ENCODE measurements at places on chromosomes 4 and X.

GRCh38 chrX:13717700-13718472 lies 16.5 kb downstream of the TRAPPC2 start:
- no peak for DNase-seq

GRCh38 chr4:163395055-163395454 lies 51.4 kb downstream of the NPY5R start:
- no peak for DNase-seq

GRCh38 chr4:150250293-150250997 lies 172.2 kb downstream of the DCLK2 start:
- no peak for DNase-seq

DNA sequence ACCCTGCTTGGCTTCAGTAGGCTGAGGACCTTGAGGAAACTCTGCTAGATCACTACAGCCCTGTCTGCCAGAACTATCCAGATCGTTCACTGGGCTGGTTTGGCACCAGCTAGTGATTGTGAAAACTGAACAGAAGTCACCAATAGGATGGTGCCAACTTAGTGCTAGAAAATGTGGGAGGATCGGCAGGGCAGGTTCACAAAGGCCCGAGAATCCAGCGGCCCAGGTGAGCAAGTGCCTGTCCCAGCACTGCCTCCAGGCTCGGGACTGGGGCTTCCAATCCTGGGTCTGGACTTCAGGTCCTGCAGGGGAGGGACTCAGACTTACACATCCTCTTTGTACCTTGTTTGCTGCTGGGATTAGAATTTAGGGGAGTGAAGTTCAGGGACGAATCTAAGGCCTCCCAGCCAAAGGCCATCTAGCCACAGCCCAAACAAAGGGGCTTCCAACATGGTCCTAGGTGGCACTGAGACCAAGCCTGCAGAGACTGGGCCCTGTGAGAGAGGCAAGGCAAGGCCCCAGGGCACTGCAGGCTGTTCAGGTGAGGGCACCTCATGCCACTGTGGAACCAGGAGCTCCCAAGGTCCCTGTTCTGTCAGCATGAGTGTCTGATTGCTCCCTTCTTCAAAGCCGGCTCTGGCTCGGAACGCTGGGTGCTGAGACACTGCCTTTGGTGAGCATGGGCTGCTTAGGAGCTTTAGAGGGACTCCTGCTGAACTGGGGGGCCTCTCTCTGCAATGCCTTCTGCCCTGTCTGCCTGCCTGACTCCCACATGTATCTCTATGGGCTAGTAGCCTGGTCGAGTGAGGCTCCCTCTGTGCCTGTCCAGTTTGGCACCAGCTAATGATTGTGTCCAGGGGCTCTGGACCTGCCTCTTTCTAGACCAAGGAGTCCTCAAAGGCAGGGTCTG lies 20.7 kb upstream of the ZNF185 start:
- DNase-seq = no peak

- DNase-seq = no peak
Observed at GRCh38 chr4:20840648-20841190, 140.5 kb downstream of the PACRGL start.

GRCh38 chr4:665751-666435 lies 8.2 kb downstream of the ATP5ME start:
- no peak for DNase-seq

DNA sequence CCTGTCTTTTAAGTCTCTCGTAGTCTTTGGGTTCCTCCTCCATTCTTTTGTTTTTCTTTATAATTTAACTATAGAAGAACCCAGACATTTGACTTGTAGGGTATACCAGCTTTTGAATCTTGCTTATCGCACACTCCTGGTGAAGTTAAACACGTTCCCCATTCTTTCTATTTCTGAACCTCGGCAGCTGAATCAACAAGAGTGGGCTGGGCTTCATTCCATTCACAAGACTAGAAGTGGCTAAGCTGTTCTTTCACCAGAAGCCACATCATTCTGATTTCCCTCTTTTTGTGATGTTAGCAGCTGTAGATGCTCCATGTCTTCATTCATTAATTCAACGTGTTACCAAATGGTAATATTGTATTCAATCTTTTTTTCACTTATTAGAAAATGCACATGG lies 167.9 kb downstream of the CORIN start:
- no peak for DNase-seq

DNA sequence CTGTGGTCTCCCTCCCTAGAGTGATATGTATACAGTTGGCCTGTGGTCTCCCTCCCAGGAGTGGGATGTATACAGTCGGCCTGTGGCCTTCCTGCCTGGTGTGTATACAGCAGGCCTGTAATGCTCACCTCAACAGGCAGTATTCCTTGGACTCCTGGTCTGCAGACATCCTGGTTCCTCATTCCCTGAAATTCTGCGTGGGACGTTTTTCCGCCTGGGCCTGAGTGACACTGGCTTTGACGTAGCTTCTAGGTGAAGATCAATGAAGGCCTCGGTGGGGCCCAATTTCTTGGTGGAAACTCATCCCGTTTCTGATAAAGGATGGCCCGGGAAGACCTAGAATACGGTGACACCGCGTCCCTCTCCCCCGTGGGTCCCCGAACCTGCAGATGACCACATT lies 98.7 kb upstream of the PPP2R3B start:
- no peak for DNase-seq

DNA sequence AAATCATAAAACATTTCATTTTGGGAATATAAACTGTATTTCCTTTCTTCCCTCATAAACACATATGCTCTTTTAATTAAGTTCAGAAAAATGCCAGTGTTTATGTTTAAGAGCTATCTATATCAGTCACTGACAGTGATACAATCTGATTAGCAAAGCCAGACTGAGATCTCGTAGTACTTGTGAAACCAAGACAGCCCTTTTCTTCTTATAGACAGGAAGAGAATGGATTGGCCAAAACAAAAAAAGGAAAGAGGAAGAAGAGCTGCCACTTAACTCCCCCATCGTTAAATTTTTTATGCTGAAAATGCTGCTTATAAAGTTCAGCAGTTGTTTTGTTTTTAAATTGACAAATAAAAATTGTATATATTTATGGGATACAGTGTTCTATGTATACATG lies 87.4 kb downstream of the PLAC1 start:
- DNase-seq = peak; percentile 64

GRCh38 chrX:70979136-70979762 lies 48.4 kb upstream of the SLC7A3 start:
- peak; percentile 20 for DNase-seq

- DNase-seq = peak; percentile 58
Observed at GRCh38 chr4:140637836-140638235, 69.1 kb upstream of the UCP1 start.

DNA sequence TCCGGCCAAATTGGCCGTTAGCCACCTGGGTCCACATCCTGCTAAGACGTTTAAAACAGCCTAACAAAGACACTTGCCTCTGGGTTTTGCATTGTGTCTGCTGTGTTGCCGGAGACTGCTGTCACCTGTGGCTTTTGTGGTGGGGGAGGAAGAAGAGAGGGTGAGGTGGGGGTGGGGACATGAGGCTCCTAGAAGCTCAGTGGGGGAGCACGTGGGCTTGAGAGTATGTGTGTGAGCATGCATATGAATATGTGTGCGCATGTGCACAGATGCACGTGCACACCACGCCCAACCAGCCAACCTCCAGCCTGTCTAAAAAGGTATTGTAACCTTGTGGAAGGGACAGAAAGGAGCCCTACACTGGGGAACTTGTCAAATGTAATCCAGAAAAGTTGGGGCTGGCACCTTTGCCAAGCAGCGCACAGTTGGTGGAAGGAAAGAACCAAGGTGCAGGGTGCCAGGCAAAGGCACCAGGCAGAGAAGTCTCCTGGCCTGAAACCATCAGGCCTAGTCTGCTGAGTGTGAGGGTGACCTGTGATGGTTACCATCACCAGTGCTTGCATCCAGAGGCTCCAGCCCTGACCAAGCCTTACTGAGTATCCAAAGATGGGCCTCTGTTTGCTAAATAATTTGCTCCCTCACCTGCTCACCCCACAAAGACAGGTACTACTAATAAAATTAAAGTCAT lies 10.1 kb upstream of the SASH3 start:
- peak; percentile 92 for DNase-seq

GRCh38 chrX:39648548-39649254 lies 449.1 kb downstream of the BCOR start:
- DNase-seq = no peak

GRCh38 chr4:188719794-188720193 lies 580.6 kb downstream of the TRIML1 start:
- no peak for DNase-seq

DNA sequence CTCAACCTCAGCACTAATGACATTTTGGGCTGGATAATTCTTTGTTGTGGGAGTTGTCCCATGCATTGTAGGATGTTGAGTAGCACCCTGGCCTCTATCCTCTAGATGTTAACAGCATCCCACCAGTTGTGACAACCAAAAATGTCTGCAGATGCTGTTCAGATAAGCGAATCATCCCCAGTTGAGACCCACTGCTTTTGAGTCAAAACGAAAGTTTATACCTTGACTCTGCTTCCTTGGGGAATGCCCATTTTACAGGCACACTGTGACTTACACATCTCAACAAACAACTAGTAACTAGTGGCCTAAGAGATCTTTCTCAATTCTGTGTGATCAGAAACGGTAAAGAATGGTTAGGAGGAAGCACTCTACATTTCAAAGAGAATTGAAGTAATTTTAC lies 37.0 kb downstream of the SEPSECS start:
- DNase-seq = no peak

- peak; percentile 35 for DNase-seq
Observed at GRCh38 chr4:98148856-98149255, 5.6 kb upstream of the STPG2 start.

- no peak for DNase-seq
Observed at GRCh38 chrX:20019672-20020365, 29.0 kb upstream of the BCLAF3 start.

Data from NB4 (cell line).